ENCODE measurements at places on chromosomes 2 and 18.

GRCh38 chr2:75870133-75870532, 159.4 kb upstream of the GCFC2 start:
- no peak for DNase-seq

- no peak for DNase-seq
Measured at GRCh38 chr2:83054751-83055150, 1404.3 kb downstream of the SUCLG1 start.

- DNase-seq = no peak
Measured at GRCh38 chr2:240519396-240520129, 38.2 kb downstream of the ANKMY1 start.

- no peak for DNase-seq
Measured at GRCh38 chr2:97907369-97908100, 88.2 kb downstream of the TMEM131 start.

DNA sequence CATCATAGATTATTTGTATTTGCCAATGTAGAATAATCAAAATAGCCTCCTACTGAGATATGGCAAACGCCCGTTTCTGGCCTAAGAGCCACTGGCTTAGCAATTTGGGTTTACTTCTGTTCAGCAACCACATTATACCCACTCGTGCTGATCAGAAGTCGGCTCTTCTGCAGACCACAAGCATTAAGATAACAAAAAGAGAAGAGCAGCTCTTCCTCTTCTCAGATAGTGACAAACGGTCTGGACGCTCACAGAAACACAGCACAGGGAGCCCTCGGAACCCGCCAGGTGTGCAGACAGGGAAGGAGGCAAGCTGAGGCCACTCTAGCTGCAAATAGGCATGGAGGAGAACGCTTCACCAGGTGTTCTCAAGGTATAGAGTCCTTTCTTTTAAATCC, 164.0 kb downstream of the HDAC4 start:
- DNase-seq = no peak

GRCh38 chr18:23504720-23505119, 1.4 kb downstream of the RMC1 start:
- no peak for DNase-seq

- peak; percentile 90 for DNase-seq
Measured at GRCh38 chr18:13216092-13216582, 2.4 kb upstream of the LDLRAD4 start.

DNA sequence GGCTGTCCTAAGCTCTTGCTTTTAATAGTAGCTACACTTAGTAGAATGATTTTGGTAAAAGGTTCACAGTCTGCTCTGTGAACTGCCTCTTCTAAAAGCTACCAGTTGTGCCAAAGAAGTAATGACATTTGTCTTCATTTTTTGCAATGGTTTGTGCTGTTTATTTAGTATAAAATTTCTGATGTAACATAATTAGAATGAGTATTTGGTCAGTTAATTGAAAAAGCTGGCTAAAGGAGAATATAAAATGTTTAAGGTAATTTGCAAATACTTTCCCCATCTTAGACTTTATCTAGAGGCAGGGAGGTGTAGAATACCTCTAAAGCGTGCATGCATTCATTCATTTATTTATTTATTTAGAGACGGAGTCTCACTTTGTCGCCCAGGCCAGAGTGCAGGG, 71.3 kb downstream of the PHLPP1 start:
- DNase-seq = no peak

GRCh38 chr2:101380376-101380775, 6.9 kb downstream of the CREG2 start:
- DNase-seq = peak; percentile 76

GRCh38 chr2:177363332-177363731, 29.2 kb upstream of the AGPS start:
- DNase-seq = no peak

GRCh38 chr2:43276962-43277391, 50.6 kb upstream of the ZFP36L2 start:
- DNase-seq = peak; percentile 70

DNA sequence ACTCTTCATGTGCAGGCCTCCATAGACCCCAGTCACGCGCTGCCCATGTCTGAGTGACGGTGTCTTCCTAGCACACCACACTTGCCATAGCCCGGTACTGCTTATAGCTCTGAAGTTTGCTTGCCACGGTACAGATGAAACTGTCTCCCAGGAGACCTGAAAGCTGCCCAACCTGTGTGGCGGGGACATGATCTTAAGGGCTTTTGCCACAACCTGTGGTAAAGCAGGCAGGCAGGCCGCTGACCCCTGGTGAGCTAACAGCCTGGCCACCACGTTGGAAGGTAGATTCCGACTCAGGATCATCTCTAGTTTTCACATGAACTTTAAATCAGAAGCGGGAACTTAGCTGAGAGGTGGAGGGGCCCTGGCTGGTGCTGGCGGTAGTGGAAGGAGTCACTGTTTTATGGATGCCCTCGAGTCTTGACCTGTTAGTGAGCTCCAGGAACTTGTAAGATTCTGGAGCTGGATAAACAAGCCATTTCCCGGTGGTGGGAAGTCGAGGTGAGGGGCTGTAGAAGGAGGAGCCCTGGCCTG, 153.3 kb downstream of the ZNF236 start:
- DNase-seq = no peak

DNA sequence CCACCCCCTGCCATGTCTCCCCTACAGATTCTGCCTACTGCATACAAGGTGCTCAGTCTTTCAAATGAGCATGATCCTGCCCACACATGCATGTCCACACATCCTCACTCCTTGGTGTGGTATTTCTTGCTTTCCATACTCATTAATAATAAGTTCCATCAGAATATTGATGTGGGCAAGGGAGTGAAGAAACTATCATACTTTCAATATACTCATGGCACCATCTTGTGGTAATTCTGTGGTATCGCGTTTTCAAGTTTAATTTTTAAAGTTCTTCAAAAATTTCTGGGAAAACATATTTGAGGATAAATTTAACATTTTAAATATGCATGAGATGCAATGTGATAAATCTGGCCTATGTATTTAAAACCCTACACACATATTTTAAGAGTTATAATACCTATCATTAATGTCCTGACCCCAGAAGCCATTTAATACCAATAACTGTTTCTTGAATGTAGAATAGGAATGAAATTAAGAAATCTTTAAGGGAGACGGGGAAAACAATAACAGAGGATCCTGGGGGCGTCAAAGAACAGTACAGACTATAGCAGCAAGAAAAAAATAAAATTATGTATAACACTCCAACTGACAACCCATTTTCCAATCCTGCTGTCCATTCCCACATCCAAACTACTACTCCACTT, 110.1 kb downstream of the ZNF385B start:
- DNase-seq = no peak

DNA sequence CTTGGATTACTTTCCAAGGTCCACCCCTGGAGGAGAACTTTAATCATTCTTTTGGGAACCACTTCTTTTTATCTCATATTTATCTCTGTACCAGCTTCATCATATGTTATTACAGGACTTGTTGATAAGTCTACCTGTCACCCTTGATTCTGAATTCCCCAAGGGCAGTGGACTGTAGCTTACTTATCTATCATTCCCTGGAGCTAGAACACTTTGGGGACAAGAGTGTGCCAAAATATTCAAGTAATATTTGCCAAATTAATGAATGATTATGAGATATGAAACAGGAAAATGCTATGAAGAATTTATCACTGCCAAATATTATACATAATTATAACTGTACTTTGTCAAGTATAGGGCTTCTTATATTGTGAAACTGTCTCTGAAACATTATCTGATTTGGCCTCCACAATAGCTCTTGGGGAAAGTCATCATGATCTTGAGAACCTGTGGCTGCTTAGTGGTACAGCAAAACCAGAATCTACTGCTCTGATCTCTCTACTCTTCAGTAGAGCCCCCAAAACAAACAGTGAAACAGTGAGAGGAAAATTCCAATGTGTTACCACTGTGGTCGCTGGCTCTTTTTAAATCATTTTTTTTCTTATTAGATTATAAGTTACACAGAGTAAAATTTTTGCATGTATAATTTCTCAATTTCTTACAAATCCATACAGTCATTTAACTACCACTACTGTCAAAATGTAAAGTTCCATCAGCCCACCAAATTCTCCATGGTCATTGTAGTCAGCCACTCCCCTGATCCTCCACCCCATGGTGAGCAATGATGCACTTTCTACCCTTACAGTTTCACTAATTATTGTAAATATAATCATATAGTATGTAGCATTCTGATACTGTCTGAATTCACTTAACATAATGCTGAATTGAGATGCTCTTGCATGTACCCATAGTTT, 197.5 kb downstream of the PIEZO2 start:
- DNase-seq = no peak

DNA sequence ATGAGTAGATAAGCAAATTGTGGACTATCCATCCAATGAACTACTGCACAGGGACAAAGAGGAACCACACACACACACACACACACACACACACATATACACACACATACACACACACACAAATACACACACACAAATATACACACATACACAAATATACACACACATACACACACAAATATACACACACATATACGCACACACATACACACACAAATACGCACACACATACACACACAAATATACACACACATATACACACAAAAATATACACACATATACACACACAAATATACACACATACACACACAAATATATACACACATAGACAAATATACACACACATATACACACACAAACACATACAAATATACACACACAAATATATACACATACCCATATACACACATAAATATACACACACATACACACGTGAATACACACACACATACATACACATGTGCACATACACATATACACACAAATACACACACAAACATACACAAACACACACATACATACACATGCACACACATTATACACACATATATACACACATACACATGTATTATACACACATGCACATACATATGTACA, 19.8 kb upstream of the EFHD1 start:
- no peak for DNase-seq

GRCh38 chr2:55721596-55722215, 28.1 kb upstream of the PNPT1 start:
- DNase-seq = no peak

DNA sequence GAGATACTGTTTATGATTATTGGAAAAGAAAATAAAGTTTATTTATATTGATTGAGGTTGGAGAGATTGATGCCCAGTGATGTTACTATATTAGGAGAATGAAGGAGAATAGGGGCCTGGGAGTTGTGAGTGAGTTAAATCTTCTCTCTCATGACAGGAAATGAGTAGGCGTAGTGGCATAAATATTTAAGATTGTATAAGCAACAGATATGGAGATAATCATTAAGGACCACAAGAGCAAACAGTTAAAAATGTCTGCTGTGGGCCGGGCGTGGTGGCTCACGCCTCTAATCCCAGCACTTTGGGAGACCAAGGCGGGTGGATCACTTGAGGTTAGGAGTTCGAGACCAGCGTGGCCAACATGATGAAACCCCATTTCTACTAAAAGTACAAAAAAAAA, 62.7 kb downstream of the PTRHD1 start:
- no peak for DNase-seq

DNA sequence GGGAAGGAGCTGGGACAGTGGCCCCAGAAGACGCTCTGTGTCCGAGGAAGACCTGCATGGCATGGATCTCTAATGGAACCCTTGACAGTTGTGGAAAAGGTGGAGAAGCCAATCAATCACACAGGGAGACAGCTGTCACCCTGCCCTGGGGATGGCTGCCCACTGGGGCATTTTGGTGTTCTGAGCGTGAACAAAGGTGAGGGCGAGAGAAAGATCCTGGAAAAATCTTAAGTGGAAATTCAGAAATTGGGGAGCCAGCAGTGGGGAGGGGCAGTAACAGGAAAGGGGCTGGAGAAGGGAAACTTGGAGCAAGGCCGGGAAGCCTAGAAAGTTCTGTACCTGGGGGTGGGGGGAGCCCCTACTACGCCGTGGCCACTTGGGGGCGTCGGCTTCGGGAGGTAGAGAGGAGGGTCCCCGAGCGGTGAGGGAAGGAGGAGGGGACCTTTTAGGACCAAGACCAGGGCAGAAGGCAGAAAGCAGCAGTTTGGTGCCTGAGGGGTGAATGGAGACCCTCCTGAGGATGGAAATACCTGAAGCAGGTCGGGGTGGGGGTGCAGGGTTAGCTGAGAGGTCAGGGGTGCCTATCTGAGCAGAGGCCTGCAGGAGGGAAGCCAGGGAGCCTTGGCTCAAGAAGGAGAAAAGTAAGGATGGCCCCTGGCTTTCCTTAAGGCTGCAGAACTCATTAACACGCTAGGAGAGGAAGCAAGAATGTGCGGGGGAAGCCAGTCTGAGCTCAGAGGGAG, 30.0 kb downstream of the NGEF start:
- no peak for DNase-seq

DNA sequence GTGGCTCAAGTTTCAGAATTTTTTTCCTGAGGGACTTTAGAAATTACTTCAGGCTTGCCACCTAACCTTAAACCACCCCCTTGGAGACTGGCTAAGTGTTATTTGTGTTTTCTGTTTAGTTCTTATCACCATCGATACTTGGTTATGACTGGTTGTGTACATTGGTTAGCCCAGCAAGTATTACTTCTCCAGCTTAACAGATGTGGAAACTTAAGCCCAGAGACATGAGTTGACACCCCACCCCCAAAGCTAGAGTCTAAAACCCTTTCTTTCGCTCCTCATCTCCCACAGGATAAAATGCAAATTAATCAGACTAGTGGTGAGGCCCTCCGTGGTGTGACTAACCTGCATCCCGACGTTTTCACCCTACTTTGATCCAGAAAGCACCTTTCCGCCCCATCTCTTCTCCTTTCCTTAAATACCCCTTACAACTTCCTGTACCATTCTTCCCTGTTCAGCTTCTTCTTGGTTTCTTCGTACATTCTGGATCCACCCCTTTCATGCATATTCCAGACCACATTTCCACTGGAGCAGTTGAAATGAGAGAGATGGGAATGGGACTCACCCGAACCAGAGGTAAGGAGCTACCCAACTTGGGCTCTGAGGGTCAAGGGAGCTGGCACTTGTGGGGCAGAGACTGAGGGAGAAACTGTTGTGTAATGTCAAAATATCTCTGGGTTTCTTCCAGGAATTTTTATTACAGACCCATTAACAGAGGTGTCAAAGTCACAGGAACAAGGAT, 819 bp upstream of the MAP3K2 start:
- no peak for DNase-seq

GRCh38 chr18:8908792-8909510, 193.5 kb upstream of the NDUFV2 start:
- no peak for DNase-seq

DNA sequence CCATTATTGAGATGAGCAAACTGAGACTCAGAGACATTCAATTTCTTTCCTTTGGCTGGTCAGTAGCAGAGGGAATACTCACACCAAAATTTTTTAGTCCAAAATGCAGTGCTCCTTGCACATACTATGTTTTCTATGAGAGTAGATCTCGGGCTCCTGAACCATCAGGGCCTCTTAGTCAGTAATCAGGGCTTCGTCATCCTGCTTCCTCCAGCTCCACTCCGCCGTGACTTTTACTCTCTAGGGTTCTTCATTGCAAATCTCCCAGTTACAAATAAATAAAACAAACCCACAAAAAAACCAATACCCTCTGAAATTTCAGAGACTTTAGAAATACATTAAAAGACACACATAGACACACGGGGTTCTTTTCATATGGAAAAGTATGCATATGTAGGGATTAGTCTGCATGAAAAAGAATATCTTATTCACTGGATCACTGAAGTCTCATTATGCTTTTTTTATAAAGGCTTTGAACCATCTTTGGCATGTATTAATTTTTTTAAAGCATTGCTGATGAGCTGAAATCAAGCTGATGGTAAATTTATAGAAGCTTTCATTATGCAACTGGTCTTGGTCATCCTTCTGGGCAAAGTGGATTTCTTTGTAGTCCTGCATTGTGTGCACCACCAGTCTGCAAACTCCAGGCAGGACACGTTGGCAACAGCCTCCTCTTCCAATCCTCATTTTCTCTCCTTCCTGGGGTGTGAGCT, 235.0 kb downstream of the ICOS start:
- no peak for DNase-seq

Measured in sigmoid colon (tissue), 7 donors.